ENCODE measurements at places on chromosomes 16 and 17.
A peak's percentile ranks its signal among the peaks of the same experiment; 100 is the strongest.

DNA sequence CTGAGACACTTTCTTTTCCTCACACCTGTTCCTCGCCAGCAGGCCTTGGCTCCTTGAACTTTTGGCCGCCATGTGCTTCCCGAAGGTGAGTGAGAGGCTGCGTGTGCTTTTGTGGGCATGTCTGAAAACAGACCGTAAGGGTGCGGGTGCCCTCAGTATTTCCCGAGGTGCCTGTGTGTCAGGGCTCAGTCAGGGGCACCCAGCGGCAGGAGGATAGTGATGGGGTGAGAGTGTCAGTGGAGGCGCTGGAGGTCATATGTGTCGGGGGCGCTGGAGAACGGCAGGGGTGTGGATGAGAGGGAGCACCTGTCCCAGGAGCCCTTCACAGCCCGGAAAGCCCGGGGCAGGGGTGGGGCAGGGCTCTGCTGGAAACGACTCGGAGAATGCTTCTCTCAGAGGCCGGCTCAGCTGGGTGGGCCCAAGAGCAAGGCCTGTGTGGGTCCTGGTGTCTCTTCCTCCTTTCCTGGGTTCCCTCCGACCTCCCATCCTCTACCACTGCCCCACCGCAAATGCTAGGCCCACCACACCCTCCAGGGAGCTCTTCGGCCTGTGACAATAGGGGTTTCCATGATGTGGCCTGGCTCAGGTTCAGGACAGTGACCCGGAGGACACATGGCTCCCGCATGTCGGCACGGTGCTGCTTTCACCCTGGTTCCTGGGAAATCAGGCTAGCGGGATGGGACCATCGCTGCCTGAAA, 451 bp downstream of the IL32 start:
- H3K27me3 ChIP-seq: no peaks in the 10 kb centered on the region
- H3K36me3 ChIP-seq: no peaks in the 10 kb centered on the region
- H3K4me1 ChIP-seq: peaks cover 7% of the 10 kb centered on the region

DNA sequence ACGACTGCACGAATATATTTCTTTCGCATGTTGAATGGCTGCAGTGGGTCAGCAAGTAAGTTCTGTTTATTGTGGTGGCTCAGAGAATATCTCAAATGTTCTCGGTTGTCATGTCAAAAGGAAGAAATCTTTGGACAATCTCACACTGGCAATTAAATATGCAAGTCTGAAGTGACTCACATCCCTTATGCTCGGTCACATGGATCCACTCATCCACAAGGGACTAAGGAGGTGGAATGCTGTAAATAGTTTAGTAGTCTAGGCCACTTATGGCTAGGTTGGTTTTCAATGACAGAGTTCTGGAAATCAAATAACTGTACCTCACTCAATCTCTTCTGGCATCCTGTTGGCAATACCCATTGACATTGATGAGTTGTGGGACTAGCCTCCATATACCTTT, 33.0 kb upstream of the PMP22 start:
- H3K4me3 ChIP-seq: no peak overlapping the region
- no peak for DNase-seq
- H3K27ac ChIP-seq: no peak overlapping the region
- no peaks in the 10 kb centered on the region for H3K36me3 ChIP-seq
- no peaks in the 10 kb centered on the region for H3K4me1 ChIP-seq

- no peak overlapping the region for H3K4me3 ChIP-seq
- H3K27me3 ChIP-seq: no peaks in the 10 kb centered on the region
- DNase-seq: peak; percentile 68
- peaks cover 28% of the 10 kb centered on the region for H3K36me3 ChIP-seq
- peak overlapping the region; percentile 24 for H3K27ac ChIP-seq
- H3K4me1 ChIP-seq: no peaks in the 10 kb centered on the region
These were observed 43.3 kb upstream of the CHMP6 start for GRCh38 chr17:80948019-80948975.

DNA sequence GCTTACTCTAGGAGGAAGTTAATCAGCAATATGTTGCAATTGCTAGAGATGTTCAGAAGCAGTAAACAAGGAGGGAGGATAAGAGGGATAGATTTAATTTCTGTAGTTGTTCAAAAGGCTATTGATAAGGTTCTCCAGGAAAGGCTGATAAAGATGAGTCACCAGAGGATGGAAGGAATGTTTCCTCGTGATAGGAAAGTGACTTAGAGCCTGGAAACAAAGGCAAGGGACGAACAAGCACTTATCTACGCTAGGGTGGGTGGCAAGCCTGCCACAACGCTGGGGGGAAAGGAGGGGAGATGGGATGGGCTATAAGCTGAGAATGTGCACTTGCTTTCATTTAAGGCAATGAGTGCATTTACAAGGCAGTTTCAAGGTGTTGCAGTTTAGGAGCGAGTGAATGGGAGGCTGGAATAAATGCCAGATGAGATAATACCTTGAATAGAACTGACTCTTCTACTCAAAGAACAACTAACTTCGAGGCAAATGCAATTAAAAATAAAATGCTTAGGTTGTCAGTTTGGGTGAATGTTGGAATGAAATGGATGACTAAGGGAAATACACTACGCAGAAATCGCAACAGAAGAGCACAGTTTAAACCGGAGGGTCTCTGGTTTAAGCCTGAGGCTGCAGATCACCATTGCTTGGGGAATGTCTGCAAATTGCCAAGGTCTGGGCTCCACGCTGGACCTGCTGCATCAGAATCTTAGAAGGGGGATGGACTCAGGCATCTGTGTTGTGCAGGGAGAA, 76.0 kb upstream of the RBBP6 start:
- H3K27me3 ChIP-seq: peaks cover 7% of the 10 kb centered on the region
- H3K27ac ChIP-seq: no peak overlapping the region
- H3K36me3 ChIP-seq: no peaks in the 10 kb centered on the region
- no peaks in the 10 kb centered on the region for H3K4me1 ChIP-seq
- no peak overlapping the region for H3K4me3 ChIP-seq

GRCh38 chr16:31451681-31452351, 7.5 kb upstream of the ARMC5 start:
- no peak overlapping the region for H3K4me3 ChIP-seq
- no peaks in the 10 kb centered on the region for H3K27me3 ChIP-seq
- peak; percentile 71 for DNase-seq
- no peak overlapping the region for H3K27ac ChIP-seq
- H3K36me3 ChIP-seq: no peaks in the 10 kb centered on the region

DNA sequence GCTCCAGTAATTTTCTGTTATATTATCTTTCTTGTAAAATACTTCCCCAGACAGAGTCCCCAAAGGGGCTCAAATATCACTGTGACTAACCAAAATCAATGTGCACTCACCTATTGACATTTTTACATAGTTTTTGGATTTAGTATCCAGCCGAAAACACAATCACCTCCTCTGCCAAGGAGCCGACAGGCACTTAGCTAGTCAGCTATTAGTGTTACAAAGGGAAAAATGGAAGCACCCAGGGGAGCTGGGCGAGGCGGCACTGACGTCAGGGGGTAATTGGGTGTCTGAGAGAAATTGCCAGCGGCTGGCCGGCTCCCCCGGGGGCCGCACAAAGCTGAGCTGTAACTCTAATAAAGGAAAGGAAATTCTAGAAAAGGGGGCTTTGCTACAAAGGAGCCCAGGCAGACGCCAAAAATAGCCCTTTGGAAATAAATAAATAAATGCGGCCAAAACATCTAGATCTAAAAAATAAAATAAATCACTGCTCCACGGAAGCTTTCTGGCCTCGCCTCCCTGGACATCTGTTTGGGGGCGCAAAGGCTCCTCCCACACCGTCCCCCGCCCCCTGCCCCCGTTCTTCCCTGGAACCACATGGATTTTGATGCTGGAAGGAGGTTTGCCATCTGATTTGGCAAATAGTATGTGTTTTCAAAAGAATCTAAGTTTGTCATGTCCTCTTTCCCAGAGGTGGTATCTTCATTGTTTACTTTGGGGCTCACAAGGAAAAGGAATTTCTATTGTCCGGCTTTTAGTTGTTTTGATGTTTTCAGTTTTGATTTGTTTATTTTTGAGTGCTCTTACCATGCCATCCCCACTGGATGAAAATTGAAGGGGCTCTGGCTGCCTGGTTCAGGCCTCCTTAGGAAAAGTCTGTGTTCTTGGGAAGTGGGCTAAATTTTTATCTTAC, 156.7 kb downstream of the ZNF423 start:
- peaks cover 18% of the 10 kb centered on the region for H3K4me1 ChIP-seq
- no peak for DNase-seq
- no peaks in the 10 kb centered on the region for H3K27me3 ChIP-seq
- H3K27ac ChIP-seq: peak overlapping the region; percentile 68

DNA sequence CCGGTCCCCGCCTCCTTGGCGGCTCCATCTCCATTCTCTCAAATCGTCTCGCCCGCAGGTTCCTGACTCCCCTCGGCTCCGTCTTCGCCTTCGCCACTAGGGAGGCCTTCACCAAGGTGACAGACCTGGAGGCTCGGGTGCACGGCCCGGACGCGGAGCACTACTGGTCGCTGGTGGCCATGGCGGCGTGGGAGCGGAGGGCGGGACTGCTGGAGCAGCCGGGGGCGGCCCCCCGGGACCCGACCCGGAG, 862 bp downstream of the GLTPD2 start:
- H3K27ac ChIP-seq: peak overlapping the region; percentile 90
- peak overlapping the region; percentile 85 for H3K4me3 ChIP-seq
- peaks cover 44% of the 10 kb centered on the region for H3K4me1 ChIP-seq
- H3K36me3 ChIP-seq: no peaks in the 10 kb centered on the region
- no peak for DNase-seq
- peaks cover 12% of the 10 kb centered on the region for H3K27me3 ChIP-seq

GRCh38 chr16:85349365-85350145, 237.3 kb upstream of the CIBAR2 start:
- H3K4me1 ChIP-seq: peaks cover 21% of the 10 kb centered on the region
- no peak overlapping the region for H3K27ac ChIP-seq
- no peaks in the 10 kb centered on the region for H3K27me3 ChIP-seq
- H3K4me3 ChIP-seq: no peak overlapping the region

- H3K36me3 ChIP-seq: no peaks in the 10 kb centered on the region
- H3K4me3 ChIP-seq: no peak overlapping the region
These were observed 55.4 kb downstream of the GRB2 start for GRCh38 chr17:75350029-75350428.

DNA sequence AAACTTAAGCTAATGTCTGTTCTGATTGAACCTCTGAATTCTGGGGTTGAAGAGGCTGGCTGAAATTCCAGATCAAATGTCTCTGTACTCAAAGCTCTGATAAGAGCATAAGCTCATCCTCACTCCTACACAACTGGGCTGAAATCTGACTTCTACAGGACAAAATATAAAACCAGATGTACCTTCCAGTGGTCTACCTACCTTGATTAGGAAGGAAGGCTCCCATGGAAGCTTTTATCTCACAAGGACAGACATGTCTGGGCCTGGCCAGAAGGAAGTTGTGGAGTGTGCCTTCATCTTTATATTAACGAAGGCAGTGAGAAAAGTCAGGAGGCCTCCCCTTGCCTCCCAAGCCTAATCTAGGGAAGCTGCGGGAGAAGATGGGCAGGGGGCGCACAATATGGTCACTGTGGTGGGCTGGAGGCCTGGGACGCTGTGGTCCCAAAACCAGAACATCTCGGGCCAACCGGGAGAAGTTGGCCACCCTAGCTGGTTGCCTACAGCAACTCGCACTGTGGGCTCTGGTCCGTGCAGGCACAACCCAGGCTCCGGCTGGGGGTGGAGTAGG, 55.6 kb upstream of the LRRC37A3 start:
- H3K4me1 ChIP-seq: peaks cover 7% of the 10 kb centered on the region
- no peaks in the 10 kb centered on the region for H3K36me3 ChIP-seq
- H3K27me3 ChIP-seq: no peaks in the 10 kb centered on the region
- H3K27ac ChIP-seq: peak overlapping the region; percentile 92
- peak overlapping the region; percentile 80 for H3K4me3 ChIP-seq

DNA sequence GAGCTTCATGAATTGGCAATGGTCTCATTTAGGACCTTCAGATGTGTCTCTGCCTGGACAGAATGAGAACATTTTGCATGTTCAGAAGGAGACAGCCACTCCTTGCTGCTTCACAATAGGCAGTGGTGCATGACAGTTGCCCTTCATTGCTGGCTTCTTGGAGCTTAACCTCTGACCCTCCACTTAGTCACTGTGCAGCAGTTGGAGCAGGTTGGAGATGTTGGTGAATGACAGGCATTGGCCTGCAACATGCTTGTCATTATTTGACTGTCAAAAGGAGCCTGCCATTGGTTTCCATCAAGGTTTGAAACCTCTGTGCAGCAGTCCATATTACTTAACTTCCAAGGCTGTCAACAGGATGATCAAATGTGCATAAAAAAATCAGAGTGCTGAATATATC, 22.7 kb downstream of the FTO start:
- H3K4me1 ChIP-seq: peaks cover 12% of the 10 kb centered on the region
- no peak overlapping the region for H3K4me3 ChIP-seq
- no peak for DNase-seq
- no peaks in the 10 kb centered on the region for H3K27me3 ChIP-seq
- no peaks in the 10 kb centered on the region for H3K36me3 ChIP-seq

- DNase-seq: no peak
- H3K27ac ChIP-seq: no peak overlapping the region
- peaks cover 8% of the 10 kb centered on the region for H3K4me1 ChIP-seq
- no peaks in the 10 kb centered on the region for H3K36me3 ChIP-seq
- no peak overlapping the region for H3K4me3 ChIP-seq
These were observed 73.6 kb downstream of the ABCC6 start for GRCh38 chr16:16149710-16150116.

DNA sequence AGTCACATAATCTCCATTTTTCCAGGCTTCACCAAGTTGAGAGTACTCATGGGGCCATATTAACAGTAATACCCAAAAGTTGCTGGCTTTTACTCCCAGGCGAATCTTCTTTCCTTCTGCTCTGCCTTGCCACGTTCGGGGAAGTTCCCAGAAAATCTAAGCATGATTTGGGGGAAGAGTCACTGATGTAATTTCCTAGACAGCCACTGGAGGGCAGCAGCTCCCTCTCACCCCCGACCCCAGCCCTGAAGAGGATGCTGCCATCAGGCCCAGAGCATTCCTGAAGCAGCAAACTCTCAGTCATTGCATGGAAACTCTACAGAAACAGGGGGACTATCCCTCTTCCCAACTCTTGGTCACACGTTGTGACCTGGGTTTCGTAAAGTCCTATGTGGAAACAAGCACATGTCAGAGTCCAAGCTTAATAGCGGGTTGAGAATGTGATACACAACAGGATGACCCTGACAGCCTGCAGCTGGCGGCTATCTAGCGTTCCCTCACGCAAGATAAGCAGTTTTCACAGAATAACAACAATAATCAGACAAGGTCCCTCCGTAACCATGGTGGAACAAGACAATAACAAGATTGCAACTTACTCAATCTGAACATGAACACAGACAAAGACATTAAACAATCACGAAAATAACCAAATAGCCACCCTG, 43.8 kb upstream of the DHX40 start:
- no peak for DNase-seq
- no peaks in the 10 kb centered on the region for H3K36me3 ChIP-seq
- peaks cover 10% of the 10 kb centered on the region for H3K4me1 ChIP-seq

GRCh38 chr16:17379121-17379571, 91.6 kb downstream of the XYLT1 start:
- no peaks in the 10 kb centered on the region for H3K27me3 ChIP-seq
- H3K27ac ChIP-seq: no peak overlapping the region
- no peak overlapping the region for H3K4me3 ChIP-seq
- H3K4me1 ChIP-seq: peaks cover 42% of the 10 kb centered on the region
- H3K36me3 ChIP-seq: no peaks in the 10 kb centered on the region

- no peaks in the 10 kb centered on the region for H3K27me3 ChIP-seq
- no peak overlapping the region for H3K27ac ChIP-seq
- no peaks in the 10 kb centered on the region for H3K36me3 ChIP-seq
- H3K4me1 ChIP-seq: peaks cover 19% of the 10 kb centered on the region
- H3K4me3 ChIP-seq: no peak overlapping the region
These were observed 4.7 kb downstream of the AMFR start for GRCh38 chr16:56420613-56421012.

Data from upper lobe of right lung (tissue), 1 donor.